Inflammatory macrophage treated with lipopolysaccharide for 4 hours (primary cell): ENCODE measurements at places on chromosomes 5 and 9.

GRCh38 chr5:79509244-79509885, 4.6 kb downstream of the HOMER1 start:
- DNase-seq = no peak

DNA sequence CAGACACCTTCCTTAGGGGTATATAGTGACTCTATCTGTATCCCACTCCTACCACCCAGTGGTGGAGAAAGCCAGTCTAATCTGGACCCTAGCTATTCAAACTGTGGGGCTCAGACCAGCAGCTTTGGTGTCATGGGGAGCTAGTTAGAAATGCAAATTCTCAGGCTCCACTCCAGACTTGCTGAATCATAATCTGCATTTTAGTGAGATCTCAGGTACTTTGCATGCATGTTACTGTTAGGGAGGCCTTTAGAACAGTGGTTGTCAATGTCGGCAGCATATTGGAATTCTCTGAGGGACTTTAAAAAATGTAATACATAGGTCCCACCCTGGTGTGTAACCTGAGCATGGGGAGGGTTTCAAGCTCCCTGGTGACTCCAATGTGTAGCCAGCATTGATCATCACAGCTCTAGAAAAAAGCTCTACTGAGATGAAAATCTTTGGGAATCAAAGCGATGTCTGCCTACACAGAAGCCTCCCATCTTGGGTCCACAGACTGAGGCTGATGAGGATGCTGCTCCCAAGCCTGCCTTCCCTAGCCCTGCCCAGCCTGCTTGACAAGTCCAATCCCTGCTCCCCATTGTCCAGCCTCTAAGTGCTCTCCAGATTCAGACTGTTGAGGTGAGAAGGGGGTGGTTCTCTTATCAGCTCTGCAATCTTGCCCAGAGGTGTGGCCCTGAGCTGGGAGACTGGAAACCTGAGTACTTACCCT, 11.9 kb upstream of the GM2A start:
- DNase-seq = no peak

DNA sequence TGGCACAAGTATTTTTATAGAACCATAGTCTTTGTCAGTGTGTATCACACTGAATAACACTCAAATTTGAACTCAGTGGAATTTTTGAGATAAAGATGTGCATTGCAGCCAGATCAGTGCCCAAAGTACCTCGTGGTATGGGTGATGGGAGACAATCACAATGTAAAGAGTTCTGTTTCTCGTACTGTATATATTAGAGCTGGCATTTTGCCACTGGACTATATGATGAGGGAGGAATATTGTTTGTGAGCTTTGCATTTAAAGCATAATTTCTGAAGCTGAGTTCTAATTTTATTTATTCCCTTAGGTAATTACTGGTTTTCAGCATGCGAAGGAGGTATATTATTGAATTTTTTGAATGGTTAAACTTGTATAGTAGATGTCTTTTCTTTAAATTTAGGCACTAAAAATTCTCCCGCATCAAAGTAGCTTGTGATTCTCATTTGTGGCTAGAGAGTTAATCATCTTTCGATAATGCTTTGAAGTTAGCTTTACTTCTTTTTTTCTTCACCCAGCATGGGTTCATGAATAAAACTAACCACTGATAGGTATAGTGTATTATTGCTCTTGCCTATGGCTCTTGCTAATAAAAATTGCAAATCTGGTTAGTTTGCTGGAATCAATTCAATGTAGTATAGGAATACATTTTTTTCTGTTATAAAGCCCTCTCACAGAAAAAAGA, 43.1 kb downstream of the PAM start:
- DNase-seq = no peak

DNA sequence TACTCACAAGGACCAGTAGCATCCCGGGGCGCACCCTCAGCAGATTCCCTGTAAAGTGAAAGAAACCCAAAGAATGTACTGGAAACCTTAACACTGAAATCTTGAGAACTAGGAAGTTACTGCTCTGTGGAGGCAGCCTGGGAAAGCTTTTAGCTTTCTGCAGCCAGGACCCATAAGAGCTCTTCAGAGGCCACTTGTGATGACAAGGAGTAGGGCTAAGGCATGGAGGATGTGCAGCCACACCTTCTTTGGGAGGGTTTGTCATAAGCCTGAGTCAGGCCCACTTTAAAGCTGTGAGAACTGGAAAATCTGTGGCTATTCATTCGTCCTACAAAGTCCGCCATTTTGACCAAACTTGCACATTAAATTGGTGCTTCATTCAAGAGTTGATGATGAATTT, 291.1 kb upstream of the TLE4 start:
- DNase-seq = no peak

- no peak for DNase-seq
These were observed 1171.6 kb upstream of the CDH18 start for GRCh38 chr5:21159510-21160059.

GRCh38 chr9:133109931-133110650, 10.9 kb downstream of the RALGDS start:
- no peak for DNase-seq

DNA sequence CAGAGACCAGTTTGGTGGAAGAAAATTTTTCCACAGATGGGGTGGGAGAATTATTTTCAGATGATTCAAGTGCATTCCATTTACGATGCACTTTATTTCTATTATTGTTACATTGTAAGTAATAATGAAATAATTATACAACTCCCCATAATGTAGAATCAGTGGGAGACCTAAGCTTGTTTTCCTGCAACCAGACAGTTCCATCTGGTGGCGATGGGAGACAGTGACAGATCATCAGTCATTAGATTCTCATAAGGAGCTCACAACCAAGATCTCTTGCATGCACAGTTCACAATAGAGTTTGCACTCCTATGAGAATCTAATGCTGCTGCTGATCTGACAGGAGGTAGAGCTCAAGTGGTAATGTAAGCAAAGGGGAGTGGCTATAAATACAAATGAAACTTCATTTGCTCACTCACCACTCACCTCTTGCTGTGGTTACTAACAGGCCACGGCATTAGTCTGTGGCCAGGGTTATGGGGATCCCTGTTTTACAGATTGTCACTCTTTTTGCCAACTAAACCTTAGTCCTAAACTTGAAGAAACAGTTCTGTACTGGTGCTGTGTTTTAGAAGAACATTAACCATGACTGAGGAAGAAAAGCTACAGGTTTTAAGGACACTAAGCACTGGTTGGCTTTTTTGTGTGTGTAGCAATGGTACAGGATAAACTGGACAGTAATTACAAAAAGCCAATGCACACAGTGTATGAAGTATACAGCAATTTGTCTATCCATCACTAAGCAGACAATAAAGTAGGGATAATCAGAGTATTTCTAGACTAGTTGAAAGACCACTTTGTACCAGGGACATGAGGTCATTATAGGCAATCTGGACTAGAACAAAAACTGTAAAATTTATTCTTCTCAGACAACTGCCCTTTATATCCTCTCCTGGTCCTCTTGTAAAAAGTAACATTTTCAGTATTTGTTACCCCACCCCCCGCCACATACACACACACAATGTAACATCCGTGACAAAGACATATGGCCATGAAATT, 9.9 kb downstream of the TMEM232 start:
- DNase-seq = no peak
